ENCODE measurements at places on chromosomes 12 and 14. TPM values are rescaled to one million over a fixed set of nuclear protein-coding genes. Genes with fewer than 3 reads are reported as not detected.

- no peaks in the 10 kb centered on the region for H3K36me3 ChIP-seq
- no peak overlapping the region for H3K4me3 ChIP-seq
- no peak for DNase-seq
- no peak overlapping the region for H3K27ac ChIP-seq
- H3K27me3 ChIP-seq = no peaks in the 10 kb centered on the region
Observed at GRCh38 chr14:106372870-106373652, 846.7 kb downstream of the TMEM121 start.

DNA sequence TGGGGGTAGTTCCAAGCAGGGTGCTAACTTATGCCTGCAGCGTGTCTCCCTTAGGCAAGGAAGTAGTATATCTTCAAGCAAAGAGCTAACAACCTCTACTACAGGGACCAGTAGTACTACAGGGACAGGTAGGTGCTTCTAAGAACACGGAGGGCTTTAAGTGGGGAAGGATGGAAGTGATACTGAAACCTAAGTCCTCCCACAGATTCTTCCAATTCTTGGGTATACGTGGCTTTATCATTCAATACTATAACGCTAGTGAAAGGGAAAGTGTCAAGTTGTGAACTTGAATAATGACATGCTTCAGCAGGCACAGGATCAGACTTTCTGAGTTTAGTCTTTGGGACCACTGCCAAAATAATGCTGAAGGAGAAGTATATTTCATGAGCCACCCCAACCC lies 241.7 kb downstream of the CEP128 start:
- DNase-seq = no peak
- no peak overlapping the region for H3K27ac ChIP-seq
- no peaks in the 10 kb centered on the region for H3K4me1 ChIP-seq

GRCh38 chr12:100789146-100789545 lies 5.4 kb upstream of the ANO4 start:
- peaks cover 2% of the 10 kb centered on the region for H3K27me3 ChIP-seq
- H3K36me3 ChIP-seq = no peaks in the 10 kb centered on the region
- H3K4me3 ChIP-seq = no peak overlapping the region
- no peak for DNase-seq
- H3K27ac ChIP-seq = no peak overlapping the region

- DNase-seq = peak; percentile 77
- H3K4me3 ChIP-seq = no peak overlapping the region
- H3K4me1 ChIP-seq = no peaks in the 10 kb centered on the region
- no peak overlapping the region for H3K27ac ChIP-seq
- no peaks in the 10 kb centered on the region for H3K27me3 ChIP-seq
Observed at GRCh38 chr12:14367040-14367661, 1.7 kb downstream of the ATF7IP start.

GRCh38 chr12:120115066-120115465 lies 1.5 kb downstream of the RAB35 start:
- H3K36me3 ChIP-seq = no peaks in the 10 kb centered on the region
- DNase-seq = no peak
- H3K4me3 ChIP-seq = no peak overlapping the region
- no peak overlapping the region for H3K27ac ChIP-seq
- H3K4me1 ChIP-seq = peaks cover 21% of the 10 kb centered on the region

DNA sequence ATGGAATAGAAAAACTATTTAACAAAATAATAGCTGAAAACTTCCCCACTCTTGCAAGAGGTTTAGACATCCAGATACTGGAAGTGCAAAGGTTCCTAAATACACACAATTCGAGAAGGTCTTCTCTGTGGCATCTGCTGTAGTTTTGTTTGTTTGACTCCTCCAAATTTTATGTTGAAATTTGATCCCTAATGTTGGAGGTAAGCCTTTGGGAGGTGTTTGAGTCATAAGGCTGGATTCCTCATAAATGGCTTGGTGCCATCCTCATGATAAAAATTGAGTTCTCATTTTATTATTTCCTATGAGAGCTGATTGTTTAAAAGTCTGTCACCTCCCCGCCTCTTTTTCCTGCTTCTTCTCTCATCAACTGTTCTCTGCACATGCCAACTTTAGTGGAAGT lies 182.7 kb downstream of the MYRFL start:
- no peak overlapping the region for H3K27ac ChIP-seq
- DNase-seq = no peak
- peaks cover 3% of the 10 kb centered on the region for H3K4me1 ChIP-seq
- no peaks in the 10 kb centered on the region for H3K36me3 ChIP-seq
- no peak overlapping the region for H3K4me3 ChIP-seq
- no peaks in the 10 kb centered on the region for H3K27me3 ChIP-seq

GRCh38 chr14:23109769-23110168 lies 5.0 kb upstream of the CIROP start:
- no peaks in the 10 kb centered on the region for H3K36me3 ChIP-seq
- no peak overlapping the region for H3K27ac ChIP-seq
- H3K4me1 ChIP-seq = peaks cover 27% of the 10 kb centered on the region
- peaks cover 3% of the 10 kb centered on the region for H3K27me3 ChIP-seq
- no peak overlapping the region for H3K4me3 ChIP-seq
- no peak for DNase-seq

GRCh38 chr14:105487986-105488777 lies 1.5 kb downstream of the CRIP1 start:
- H3K27ac ChIP-seq = peak overlapping the region; percentile 91
- peak overlapping the region; percentile 18 for H3K4me3 ChIP-seq
- peaks cover 25% of the 10 kb centered on the region for H3K4me1 ChIP-seq
- no peak for DNase-seq
- H3K36me3 ChIP-seq = no peaks in the 10 kb centered on the region
- H3K27me3 ChIP-seq = no peaks in the 10 kb centered on the region

GRCh38 chr12:64735442-64735841 lies 23.8 kb downstream of the GNS start:
- H3K4me3 ChIP-seq = no peak overlapping the region
- H3K27me3 ChIP-seq = no peaks in the 10 kb centered on the region
- H3K4me1 ChIP-seq = no peaks in the 10 kb centered on the region
- peaks cover 33% of the 10 kb centered on the region for H3K36me3 ChIP-seq
- DNase-seq = no peak

DNA sequence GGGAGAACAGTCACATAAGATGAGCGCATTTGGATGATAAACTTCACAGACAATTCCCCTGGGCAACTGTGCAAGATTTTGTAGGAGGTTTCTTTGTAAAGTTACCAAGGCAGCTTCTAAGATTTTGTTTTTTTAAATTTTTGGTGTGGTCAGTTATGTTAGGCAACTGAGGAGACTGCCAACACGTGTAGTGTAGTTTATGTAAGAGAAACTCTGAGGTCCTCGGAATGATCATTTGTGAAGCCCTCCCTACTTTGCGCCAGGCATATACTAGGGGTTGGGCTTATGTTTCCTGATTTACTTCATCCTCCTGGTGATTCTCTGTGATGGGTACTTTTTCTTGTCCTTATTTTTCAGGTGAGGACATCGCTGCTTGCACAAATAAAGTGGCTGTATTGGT lies 433.6 kb downstream of the TMEM132D start:
- H3K4me3 ChIP-seq = no peak overlapping the region
- no peaks in the 10 kb centered on the region for H3K36me3 ChIP-seq
- no peaks in the 10 kb centered on the region for H3K27me3 ChIP-seq
- H3K4me1 ChIP-seq = no peaks in the 10 kb centered on the region
- no peak overlapping the region for H3K27ac ChIP-seq
- DNase-seq = no peak

GRCh38 chr14:54535646-54536045 lies 25.9 kb downstream of the CGRRF1 start:
- no peaks in the 10 kb centered on the region for H3K27me3 ChIP-seq
- H3K4me3 ChIP-seq = no peak overlapping the region
- peaks cover 13% of the 10 kb centered on the region for H3K4me1 ChIP-seq
- no peak overlapping the region for H3K27ac ChIP-seq
- peaks cover 2% of the 10 kb centered on the region for H3K36me3 ChIP-seq
- DNase-seq = peak; percentile 67

DNA sequence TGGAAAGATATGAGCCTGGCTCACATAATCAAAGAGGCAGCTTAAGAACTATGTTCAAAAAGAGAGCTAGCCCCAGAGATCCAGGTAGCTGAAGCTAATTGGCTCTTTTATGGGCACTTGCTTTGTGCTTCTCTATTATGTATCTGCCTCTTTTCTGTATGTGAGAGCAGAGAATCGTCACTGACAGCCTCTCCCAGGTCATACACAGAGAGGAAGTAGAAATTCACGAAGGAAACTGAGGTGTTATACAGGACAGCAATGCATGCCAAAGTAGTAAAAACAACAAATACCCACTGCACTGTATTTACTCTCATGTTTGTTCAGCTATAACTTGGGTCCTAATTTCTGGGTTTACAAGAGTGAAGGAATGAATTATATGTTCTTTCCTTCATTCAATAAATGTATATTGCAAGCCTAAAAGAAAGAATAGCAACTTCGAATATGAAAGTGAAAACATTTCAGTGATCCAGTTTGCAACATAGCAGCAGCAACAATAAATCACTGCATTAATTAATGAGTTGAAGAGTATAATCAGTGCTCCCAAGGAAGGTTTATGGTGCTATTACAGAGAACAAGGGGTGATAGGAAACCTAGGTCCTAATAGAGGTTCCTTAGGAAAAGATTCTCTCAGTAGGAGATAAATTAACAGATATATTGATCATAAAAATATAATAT lies 47.1 kb upstream of the ATXN7L3B start:
- no peak for DNase-seq
- H3K4me1 ChIP-seq = no peaks in the 10 kb centered on the region
- H3K27me3 ChIP-seq = no peaks in the 10 kb centered on the region

DNA sequence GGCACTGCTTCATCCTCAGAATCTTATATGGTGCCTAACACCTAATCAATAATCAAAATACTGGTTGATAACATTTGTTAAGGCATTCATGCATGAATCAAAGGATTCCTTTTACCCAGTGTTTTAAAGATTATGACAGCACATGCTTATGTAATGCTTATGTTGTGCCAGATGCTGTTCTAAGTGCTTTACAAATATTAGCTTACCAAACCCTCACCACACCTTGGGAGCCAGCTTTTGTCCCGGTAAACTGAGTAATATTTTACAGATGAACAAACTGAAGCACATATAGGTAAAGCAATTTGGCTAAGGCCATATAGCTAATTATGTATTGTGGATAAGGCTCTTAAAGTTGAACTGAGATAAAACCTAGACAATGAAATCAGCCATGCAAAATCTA lies 209.2 kb downstream of the ALX1 start:
- no peak for DNase-seq
- no peaks in the 10 kb centered on the region for H3K36me3 ChIP-seq
- no peaks in the 10 kb centered on the region for H3K4me1 ChIP-seq
- H3K27ac ChIP-seq = no peak overlapping the region
- H3K4me3 ChIP-seq = no peak overlapping the region
- H3K27me3 ChIP-seq = no peaks in the 10 kb centered on the region

- H3K4me1 ChIP-seq = no peaks in the 10 kb centered on the region
- H3K27me3 ChIP-seq = no peaks in the 10 kb centered on the region
- no peak overlapping the region for H3K27ac ChIP-seq
Observed at GRCh38 chr12:64065881-64066451, 156.1 kb downstream of the KICS2 start.

- DNase-seq = peak; percentile 35
- no peaks in the 10 kb centered on the region for H3K27me3 ChIP-seq
Observed at GRCh38 chr14:62691647-62692489, 353.4 kb downstream of the KCNH5 start.

GRCh38 chr12:82486524-82487235 lies 128.4 kb downstream of the METTL25 start:
- no peak overlapping the region for H3K27ac ChIP-seq
- no peak overlapping the region for H3K4me3 ChIP-seq
- no peaks in the 10 kb centered on the region for H3K36me3 ChIP-seq

GRCh38 chr12:46432325-46432724 lies 59.8 kb upstream of the SLC38A2 start:
- no peaks in the 10 kb centered on the region for H3K36me3 ChIP-seq
- no peak overlapping the region for H3K27ac ChIP-seq
- no peak for DNase-seq
- no peak overlapping the region for H3K4me3 ChIP-seq
- H3K27me3 ChIP-seq = no peaks in the 10 kb centered on the region
- peaks cover 9% of the 10 kb centered on the region for H3K4me1 ChIP-seq

- no peak overlapping the region for H3K27ac ChIP-seq
- no peak overlapping the region for H3K4me3 ChIP-seq
- H3K27me3 ChIP-seq = no peaks in the 10 kb centered on the region
- DNase-seq = no peak
- H3K36me3 ChIP-seq = peaks cover 22% of the 10 kb centered on the region
Observed at GRCh38 chr12:106066051-106066705, 72.6 kb downstream of the NUAK1 start.

GRCh38 chr12:29537298-29537697 lies 39.8 kb upstream of the OVCH1 start:
- no peaks in the 10 kb centered on the region for H3K4me1 ChIP-seq
- no peak overlapping the region for H3K4me3 ChIP-seq
- no peaks in the 10 kb centered on the region for H3K36me3 ChIP-seq
- H3K27me3 ChIP-seq = no peaks in the 10 kb centered on the region
- no peak for DNase-seq

- peak within 1 kb of the TSS; percentile 100 for H3K27ac ChIP-seq
- H3K4me1 ChIP-seq = peaks cover 17% of the 10 kb centered on the region
- H3K27me3 ChIP-seq = no peaks in the 10 kb centered on the region
- peak within 1 kb of the TSS; percentile 95 for H3K4me3 ChIP-seq
- no peaks in the 10 kb centered on the region for H3K36me3 ChIP-seq
- peak; percentile 99 for DNase-seq
Observed at GRCh38 chr12:22544038-22544979, at the start of gene C2CD5. Gene C2CD5, minus strand, starts transcription at chr12:22544542. Its CDS starts 392 bp downstream, at chr12:22544150.

- no peaks in the 10 kb centered on the region for H3K36me3 ChIP-seq
- DNase-seq = peak; percentile 64
- no peaks in the 10 kb centered on the region for H3K27me3 ChIP-seq
- no peak overlapping the region for H3K4me3 ChIP-seq
- H3K4me1 ChIP-seq = no peaks in the 10 kb centered on the region
Observed at GRCh38 chr12:69932676-69933552, 107.9 kb downstream of the MYRFL start.

DNA sequence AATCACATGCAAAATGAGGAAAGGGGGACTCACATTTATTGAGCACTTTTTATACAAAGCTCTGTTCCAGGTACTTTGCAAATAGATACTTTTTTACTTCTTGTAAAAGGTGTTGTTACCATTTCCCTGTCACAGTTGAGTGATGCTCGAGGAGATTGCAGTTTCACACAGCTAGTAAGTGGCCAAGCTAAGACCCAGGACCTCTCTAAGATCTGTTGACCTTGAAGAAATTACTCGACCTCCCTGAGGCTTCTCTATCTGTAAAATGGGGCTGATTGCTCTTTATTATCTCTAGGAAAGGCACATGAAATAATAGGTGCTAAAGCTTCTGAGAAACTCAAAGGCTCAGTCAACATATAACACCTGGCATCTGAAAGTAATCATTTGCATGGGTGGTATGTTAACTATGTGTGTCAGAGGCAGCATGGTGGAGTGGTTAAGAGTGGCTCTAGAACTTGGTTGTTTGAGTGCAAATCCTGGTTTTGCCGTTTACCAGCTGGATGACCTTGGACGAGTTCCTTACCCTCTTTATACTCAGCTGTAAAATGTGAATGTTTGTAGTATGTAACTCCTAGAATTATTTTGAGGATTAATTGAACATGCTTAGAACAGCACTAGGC lies 41.5 kb downstream of the IFT81 start:
- no peaks in the 10 kb centered on the region for H3K4me1 ChIP-seq
- H3K27ac ChIP-seq = no peak overlapping the region
- H3K27me3 ChIP-seq = no peaks in the 10 kb centered on the region
- H3K36me3 ChIP-seq = peaks cover 3% of the 10 kb centered on the region
- no peak overlapping the region for H3K4me3 ChIP-seq

RBMS2 gene
- polyA plus RNA-seq = 16.3 TPM

HNF1A gene
- polyA plus RNA-seq = 0.06 TPM

IFNG-AS1 gene
- 0.03 TPM for polyA plus RNA-seq

CCDC177 gene
- 0.01 TPM for polyA plus RNA-seq

CMKLR1 gene
- 4.4 TPM for polyA plus RNA-seq

LDHB gene
- 551 TPM for polyA plus RNA-seq

PSMC6 gene
- 88.4 TPM for polyA plus RNA-seq

FAM186B gene
- 0.31 TPM for polyA plus RNA-seq

FOS gene
- polyA plus RNA-seq = 139 TPM

LALBA gene
- polyA plus RNA-seq = not detected

LTB4R2 gene
- 1.8 TPM for polyA plus RNA-seq

NDUFA12 gene
- 89.2 TPM for polyA plus RNA-seq

INHBC gene
- polyA plus RNA-seq = not detected

PA2G4 gene
- 137 TPM for polyA plus RNA-seq

Data from lung (tissue), 17 donors.